Activated T-cell treated with anti-CD3 and anti-CD28 coated beads, Interleukin-2, amount 50 U/mL, for 72 hours (primary cell): ENCODE measurements at places on chromosomes 12 and 14.

- H3K4me3 ChIP-seq, result no peak overlapping the region
- H3K36me3 ChIP-seq, result peaks cover 13% of the 10 kb centered on the region
- no peaks in the 10 kb centered on the region for H3K27me3 ChIP-seq
- no peaks in the 10 kb centered on the region for H3K4me1 ChIP-seq
- no peak overlapping the region for H3K27ac ChIP-seq
- no peak for DNase-seq
Measured at GRCh38 chr14:88765130-88765529, 27.6 kb downstream of the EML5 start.

DNA sequence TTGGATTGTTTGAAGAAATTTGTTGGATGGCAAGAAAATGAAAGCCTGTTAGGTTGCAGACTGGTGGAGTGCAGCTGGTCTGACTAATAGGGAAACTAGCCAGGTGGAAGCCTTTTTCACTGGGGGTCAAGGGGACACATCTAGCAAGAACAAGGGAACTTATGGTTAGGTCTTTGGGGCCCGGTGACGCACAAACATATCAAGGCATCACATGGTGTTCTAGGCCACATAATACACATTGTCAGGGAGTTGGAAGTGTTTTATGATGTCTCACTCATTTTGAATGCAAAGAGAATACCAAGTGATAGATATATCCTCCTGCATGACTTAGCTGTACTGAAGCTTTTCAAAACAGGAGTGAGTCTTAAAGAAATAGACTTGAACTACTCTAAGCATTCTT lies 351.2 kb downstream of the KCNH5 start:
- H3K27ac ChIP-seq, result no peak overlapping the region
- no peak overlapping the region for H3K4me3 ChIP-seq
- no peaks in the 10 kb centered on the region for H3K4me1 ChIP-seq
- H3K36me3 ChIP-seq, result no peaks in the 10 kb centered on the region

GRCh38 chr14:82766996-82767395 lies 1233.3 kb upstream of the SEL1L start:
- H3K36me3 ChIP-seq, result no peaks in the 10 kb centered on the region
- H3K27me3 ChIP-seq, result no peaks in the 10 kb centered on the region
- DNase-seq, result no peak
- no peaks in the 10 kb centered on the region for H3K4me1 ChIP-seq

DNA sequence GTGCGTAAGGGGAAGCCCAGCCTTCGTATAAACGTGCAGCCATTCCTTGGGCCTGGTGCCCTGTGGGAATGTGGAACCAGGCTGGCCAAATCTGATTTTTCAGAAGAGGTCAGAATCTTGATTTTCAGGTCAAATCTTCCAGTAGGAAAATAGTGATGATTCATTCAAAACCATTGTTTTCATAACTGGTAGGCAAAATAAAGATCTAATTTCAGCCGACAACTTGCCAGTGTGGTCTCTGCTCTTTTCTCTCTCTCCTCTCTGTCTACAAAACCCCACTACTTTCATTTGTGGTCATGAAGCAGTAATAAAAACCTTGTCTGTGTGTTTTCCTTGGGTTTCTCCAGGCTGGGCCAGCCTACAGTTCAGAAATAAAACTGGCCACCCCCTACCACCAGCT lies 135.1 kb downstream of the RBM19 start:
- H3K36me3 ChIP-seq, result no peaks in the 10 kb centered on the region
- H3K4me1 ChIP-seq, result no peaks in the 10 kb centered on the region
- no peak for DNase-seq
- H3K27ac ChIP-seq, result no peak overlapping the region
- no peaks in the 10 kb centered on the region for H3K27me3 ChIP-seq

- peaks cover 1% of the 10 kb centered on the region for H3K36me3 ChIP-seq
- peak; percentile 35 for DNase-seq
- peak overlapping the region; percentile 100 for H3K27ac ChIP-seq
- peaks cover 26% of the 10 kb centered on the region for H3K4me1 ChIP-seq
- no peaks in the 10 kb centered on the region for H3K27me3 ChIP-seq
- peak overlapping the region; percentile 96 for H3K4me3 ChIP-seq
Measured at GRCh38 chr12:122265886-122266229, 436 bp downstream of the VPS33A start.

GRCh38 chr12:57732726-57733593 lies 5.6 kb downstream of the AGAP2 start:
- DNase-seq, result no peak
- H3K27ac ChIP-seq, result no peak overlapping the region
- H3K27me3 ChIP-seq, result no peaks in the 10 kb centered on the region
- no peak overlapping the region for H3K4me3 ChIP-seq
- peaks cover 9% of the 10 kb centered on the region for H3K4me1 ChIP-seq

GRCh38 chr12:108179305-108179704 lies 50.2 kb downstream of the WSCD2 start:
- H3K27me3 ChIP-seq, result no peaks in the 10 kb centered on the region
- no peaks in the 10 kb centered on the region for H3K4me1 ChIP-seq
- H3K36me3 ChIP-seq, result no peaks in the 10 kb centered on the region
- no peak overlapping the region for H3K27ac ChIP-seq

GRCh38 chr14:95543021-95543420 lies 8.2 kb downstream of the GLRX5 start:
- no peaks in the 10 kb centered on the region for H3K27me3 ChIP-seq
- peaks cover 3% of the 10 kb centered on the region for H3K36me3 ChIP-seq
- no peak overlapping the region for H3K4me3 ChIP-seq
- no peak overlapping the region for H3K27ac ChIP-seq
- H3K4me1 ChIP-seq, result peaks cover 51% of the 10 kb centered on the region
- no peak for DNase-seq

DNA sequence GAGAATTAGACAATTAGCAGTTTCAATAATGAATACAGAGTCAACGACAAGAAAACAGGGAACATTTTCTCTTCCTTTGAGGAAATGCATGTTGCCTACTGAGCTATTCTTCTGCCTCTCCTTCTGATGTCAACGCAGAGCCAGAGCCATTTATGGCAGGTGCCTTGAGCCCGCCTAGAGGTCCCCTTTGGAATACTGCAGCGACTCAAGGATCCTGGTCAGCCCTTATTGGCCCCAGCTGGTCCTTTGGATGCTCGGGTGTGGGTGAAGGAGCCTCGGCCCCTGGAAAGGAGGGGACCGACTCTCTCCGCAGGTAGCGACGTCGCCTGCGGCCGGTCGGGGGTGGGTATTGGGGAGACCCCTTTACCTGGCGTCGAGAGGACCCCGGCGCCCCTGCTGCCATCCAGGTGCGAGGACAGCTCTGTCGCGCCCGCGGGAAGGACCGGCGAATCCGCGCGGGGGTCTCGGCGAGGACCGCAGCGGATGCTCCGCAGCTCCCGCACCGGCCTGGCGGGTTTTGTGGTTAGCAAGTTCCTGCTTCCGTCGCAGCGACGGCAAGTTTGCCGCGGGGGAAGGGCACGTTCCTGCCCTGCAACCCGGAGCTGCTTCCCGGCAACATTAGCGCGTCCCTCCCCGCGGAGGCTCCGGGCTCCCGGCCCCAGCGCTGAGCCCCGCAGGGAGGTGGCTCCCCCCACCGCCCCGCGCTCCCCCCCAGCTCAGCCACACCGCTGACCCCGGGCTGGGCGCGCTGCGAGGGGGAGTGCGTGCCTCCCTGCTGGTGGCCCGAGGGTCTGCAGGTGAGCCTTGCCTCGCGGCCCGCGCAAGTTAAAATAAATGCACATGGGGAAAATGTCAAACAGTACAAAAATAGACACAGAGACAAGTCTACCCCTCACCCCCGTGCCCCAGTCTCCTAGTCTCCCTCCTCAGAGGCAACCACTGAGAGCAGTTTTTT lies at the start of gene MANSC1:
TSS of gene MANSC1 (minus strand) at position 532 of the 955 bp plus-strand sequence. CDS start 6,928 bp downstream, outside the sequence.
- H3K4me1 ChIP-seq, result peaks cover 32% of the 10 kb centered on the region
- H3K4me3 ChIP-seq, result peak within 1 kb of the TSS; percentile 72
- no peaks in the 10 kb centered on the region for H3K36me3 ChIP-seq
- H3K27me3 ChIP-seq, result no peaks in the 10 kb centered on the region

DNA sequence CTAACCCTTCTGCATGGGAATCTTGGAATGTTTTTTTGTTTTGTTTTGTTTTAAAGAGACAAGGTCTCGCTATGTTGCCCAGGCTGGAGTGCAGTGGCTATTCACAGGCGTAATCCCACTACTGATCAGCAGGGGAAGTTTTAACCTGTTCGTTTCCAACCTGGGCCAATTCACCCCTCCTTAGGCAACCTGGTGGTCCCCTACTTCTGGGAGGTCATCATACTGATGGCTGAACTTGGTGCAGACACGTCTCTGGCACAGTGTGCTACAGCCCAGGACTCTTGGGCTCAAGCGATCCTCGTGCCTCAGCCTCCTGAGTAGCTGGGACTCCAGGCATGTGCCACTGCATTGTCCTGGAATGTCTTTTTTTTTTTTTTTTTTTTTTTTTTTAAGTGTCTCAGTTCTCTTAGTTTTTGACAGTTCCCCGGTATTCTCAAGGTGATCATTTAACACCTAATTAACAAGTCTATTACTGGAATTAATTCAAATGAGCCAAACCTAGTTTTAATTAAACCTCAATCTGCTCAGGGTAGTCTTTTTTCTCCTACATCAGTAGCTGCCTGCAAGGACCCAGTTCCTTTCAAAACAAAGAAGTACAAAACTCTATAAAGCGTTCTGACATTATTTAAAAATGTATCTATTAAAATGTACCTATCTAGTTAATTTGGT lies 49.0 kb upstream of the ISM2 start:
- DNase-seq, result no peak
- no peaks in the 10 kb centered on the region for H3K4me1 ChIP-seq
- peaks cover 6% of the 10 kb centered on the region for H3K36me3 ChIP-seq
- H3K4me3 ChIP-seq, result no peak overlapping the region

DNA sequence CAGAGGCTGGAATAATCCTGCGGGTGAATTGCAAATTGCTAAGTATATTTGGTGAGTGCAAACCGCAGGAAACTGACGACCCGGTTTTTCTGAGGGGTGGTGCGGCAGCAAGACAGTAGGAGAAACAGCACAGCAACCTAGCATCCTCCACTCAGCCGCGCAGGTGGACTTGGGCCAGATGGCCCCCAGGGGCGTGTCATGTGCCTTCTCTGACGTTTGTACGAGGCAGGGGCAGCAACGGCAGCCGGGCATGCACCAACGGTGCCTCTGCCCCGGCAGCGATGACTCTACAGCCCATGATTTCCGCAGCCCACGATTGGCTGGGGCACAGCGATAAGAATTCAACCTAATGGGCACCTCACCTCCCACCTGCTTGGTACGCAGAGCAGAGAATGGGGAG lies 11.1 kb upstream of the CLEC2A start:
- H3K36me3 ChIP-seq, result no peaks in the 10 kb centered on the region
- no peak for DNase-seq
- H3K27ac ChIP-seq, result no peak overlapping the region
- H3K4me3 ChIP-seq, result peak overlapping the region; percentile 79
- no peaks in the 10 kb centered on the region for H3K27me3 ChIP-seq

DNA sequence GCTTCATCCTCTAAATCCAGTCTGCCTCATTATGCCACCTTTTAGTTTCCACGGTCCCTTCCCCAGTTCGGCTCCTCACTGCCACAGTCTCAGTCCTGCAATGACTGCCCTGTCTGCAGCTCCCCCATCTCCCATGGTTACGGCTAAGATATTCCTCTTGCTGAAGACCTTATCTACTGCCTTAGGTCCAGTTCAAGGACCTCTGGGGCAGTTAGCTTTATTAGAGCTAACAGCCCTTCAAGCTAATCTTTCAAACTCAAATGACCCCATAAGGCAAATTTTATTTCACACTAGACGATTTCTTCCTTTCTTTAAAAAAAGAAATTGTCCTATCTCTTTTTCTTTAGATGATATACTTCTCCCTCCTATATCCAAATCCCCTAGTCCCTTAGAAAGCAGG lies 214.7 kb downstream of the MON2 start:
- no peaks in the 10 kb centered on the region for H3K36me3 ChIP-seq
- H3K4me3 ChIP-seq, result no peak overlapping the region
- no peak overlapping the region for H3K27ac ChIP-seq
- peaks cover 21% of the 10 kb centered on the region for H3K27me3 ChIP-seq
- H3K4me1 ChIP-seq, result no peaks in the 10 kb centered on the region

- H3K27ac ChIP-seq, result peak overlapping the region; percentile 51
- H3K4me3 ChIP-seq, result peak overlapping the region; percentile 75
- H3K4me1 ChIP-seq, result peaks cover 84% of the 10 kb centered on the region
- peaks cover 3% of the 10 kb centered on the region for H3K36me3 ChIP-seq
Measured at GRCh38 chr14:91252871-91253794, 8.6 kb upstream of the GPR68 start.

DNA sequence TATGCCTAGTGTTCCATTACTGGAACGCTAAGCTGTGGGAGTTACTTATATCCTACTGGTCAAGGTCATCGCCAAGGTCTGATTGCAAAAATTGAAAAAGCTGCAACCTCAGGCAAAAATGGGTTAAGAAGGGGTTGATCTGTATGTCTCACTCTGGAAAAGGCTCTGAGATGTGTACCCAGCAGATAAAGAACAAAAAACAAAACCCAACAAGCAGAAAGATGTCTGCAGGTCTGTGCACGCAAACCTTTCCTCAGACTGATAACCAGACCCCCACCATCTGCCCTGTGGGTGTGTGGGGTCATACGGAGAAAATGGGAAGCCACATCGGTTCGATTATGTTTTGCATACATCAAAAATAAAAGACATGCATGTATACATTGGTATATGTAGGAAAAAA lies 56.4 kb downstream of the TESC start:
- no peak overlapping the region for H3K27ac ChIP-seq
- DNase-seq, result no peak
- H3K27me3 ChIP-seq, result no peaks in the 10 kb centered on the region
- H3K4me3 ChIP-seq, result no peak overlapping the region

DNA sequence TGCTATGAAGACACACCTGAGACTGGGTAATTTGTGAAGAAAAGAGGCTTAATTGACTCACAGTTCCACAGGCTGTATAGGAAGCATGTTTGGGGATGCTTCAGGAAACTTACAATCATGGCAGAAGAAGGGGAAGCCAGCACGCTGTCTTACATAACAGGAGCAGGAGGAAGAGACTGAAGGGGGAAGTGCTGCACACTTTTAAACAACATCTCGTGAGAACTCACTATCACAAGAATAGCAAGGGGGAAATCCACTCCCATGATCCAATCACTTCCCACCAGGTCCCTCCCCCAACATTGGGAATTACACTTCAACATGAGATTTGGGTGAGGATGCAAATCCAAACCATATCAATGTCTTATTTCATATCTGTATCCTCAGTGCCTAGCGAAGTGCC lies 307.2 kb downstream of the ATP23 start:
- H3K27me3 ChIP-seq, result no peaks in the 10 kb centered on the region
- no peaks in the 10 kb centered on the region for H3K36me3 ChIP-seq
- no peak overlapping the region for H3K4me3 ChIP-seq
- H3K27ac ChIP-seq, result no peak overlapping the region
- no peak for DNase-seq

DNA sequence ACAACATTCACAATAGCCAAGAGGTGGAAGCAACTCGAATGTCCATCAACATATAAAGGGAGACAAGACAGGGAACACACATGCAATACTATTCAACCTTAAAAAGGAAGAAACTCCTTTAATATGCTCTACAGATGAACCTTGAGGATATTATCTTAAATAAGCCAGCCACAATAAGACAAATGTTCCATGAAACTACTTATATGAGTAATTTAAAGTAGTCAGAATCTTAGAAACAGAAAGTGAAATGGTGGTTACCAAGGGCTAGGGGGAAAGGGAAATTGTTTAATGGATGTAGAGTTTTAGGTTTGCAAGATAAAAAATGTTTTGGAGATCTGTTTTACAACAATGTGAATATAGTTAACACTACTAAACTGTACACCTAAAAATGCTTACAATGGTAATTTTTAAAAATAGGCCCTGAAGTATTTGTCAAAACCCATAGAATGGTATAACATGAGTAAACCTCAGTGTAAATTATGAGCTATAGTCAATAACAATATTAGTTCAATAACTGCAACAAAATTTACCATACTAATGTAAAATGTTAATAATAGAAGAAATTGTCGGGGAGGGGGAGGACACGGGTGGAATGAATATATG lies 71.1 kb downstream of the EGLN3 start:
- no peak overlapping the region for H3K4me3 ChIP-seq
- DNase-seq, result no peak
- H3K36me3 ChIP-seq, result peaks cover 4% of the 10 kb centered on the region
